CD8-positive, alpha-beta memory T cell (primary cell): ENCODE measurements at places on chromosomes 3 and 15.

DNA sequence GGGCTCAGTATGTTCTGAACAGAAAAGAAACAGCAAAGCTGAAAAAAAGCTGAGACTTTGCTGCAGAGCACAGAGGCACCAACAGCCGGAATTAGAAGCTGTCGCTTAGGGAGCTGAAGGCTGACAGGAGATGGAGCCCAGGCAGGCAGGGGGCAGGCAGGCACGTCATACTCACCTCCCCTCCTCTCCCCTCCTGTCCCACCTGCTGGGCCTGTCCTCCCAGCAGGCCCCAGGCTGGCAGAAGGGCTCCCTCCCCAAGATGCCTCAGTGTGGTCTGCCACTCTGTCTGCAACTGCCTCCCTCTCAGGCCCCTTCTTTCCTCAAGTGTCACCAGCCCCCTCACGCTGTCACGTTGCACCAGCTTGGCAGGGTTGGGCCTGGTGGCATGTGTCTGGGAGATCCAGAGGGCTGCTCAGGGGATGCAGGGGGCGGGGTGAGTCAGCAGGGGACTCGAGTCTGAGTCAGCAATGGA, 3.2 kb upstream of the ANKRD63 start:
- H3K4me1 ChIP-seq: no peaks in the 10 kb centered on the region
- peaks cover 4% of the 10 kb centered on the region for H3K36me3 ChIP-seq
- H3K4me3 ChIP-seq: no peak overlapping the region
- no peak for DNase-seq
- H3K27ac ChIP-seq: no peak overlapping the region

GRCh38 chr3:2898591-2899353, 211.4 kb downstream of the IL5RA start:
- no peak overlapping the region for H3K27ac ChIP-seq
- no peaks in the 10 kb centered on the region for H3K36me3 ChIP-seq
- DNase-seq: no peak
- no peak overlapping the region for H3K4me3 ChIP-seq
- no peaks in the 10 kb centered on the region for H3K4me1 ChIP-seq
- H3K27me3 ChIP-seq: no peaks in the 10 kb centered on the region

DNA sequence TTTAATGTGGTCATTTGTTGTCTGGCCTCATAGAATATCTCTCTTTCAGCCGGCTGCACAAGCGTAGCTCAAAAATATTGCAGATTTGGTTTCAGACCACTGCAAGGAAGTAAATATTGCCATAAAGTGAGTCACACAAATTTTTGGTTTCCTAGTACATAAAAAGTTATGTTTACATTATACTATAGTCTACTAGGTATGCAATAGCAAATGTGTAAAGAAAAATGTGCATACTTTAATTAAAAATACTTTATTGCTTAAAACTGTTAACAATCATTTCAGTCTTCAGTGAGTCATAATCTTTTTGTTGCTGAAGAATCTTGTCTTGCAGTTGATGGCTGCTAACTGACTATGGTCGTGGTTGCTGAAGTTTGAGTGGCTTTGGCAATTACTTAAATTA, 425.1 kb upstream of the ROBO1 start:
- no peaks in the 10 kb centered on the region for H3K4me1 ChIP-seq
- no peak overlapping the region for H3K4me3 ChIP-seq
- no peak for DNase-seq

DNA sequence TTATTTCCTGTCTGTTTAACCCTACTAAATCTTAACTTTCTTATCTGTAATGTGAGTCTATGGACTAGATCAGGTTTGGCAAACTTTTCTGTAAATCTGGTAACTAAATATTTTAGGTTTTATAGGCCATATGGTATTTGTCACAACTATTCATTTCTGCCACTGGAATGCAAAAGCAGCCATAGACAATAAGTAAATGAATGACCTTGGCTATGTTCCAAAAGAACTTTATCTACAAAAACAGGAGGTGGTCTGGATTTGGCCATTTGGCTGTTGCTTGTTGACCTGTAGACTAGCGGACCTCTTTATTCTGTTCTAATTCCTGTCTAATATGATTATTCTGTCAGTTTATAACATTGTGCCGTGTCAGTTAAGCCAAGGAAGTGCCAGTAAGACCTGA, 314.2 kb downstream of the LPP start:
- H3K27me3 ChIP-seq: no peaks in the 10 kb centered on the region
- H3K36me3 ChIP-seq: no peaks in the 10 kb centered on the region
- no peak overlapping the region for H3K4me3 ChIP-seq
- no peaks in the 10 kb centered on the region for H3K4me1 ChIP-seq
- H3K27ac ChIP-seq: no peak overlapping the region

DNA sequence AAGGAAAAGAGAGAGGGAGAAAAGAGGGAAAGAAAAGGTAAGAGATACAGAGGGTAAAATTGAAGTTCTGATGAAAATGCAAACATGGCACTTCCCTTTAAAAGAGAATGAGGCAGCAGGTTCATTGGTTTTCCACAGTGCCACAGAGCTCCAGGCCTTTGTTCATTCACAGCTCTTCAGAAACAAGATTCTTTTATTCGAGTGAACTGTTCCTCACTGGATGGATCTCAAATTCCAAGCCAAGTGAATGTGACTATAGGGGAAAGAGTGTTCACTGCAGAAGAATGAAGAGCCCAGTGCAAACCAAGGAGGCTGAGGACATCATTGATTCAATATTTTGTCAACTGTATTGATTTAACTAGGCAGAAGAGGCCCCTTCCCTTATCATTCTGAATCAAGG, 280.3 kb upstream of the PROK2 start:
- H3K36me3 ChIP-seq: no peaks in the 10 kb centered on the region
- H3K27me3 ChIP-seq: no peaks in the 10 kb centered on the region
- no peaks in the 10 kb centered on the region for H3K4me1 ChIP-seq
